ENCODE measurements at places on chromosomes 11 and 22.
A peak's percentile ranks its signal among the peaks of the same experiment; 100 is the strongest.

- DNase-seq, result no peak
These were observed 287.9 kb downstream of the SWAP70 start for GRCh38 chr11:9951807-9952206.

- DNase-seq, result no peak
These were observed 12.8 kb upstream of the ST14 start for GRCh38 chr11:130146796-130147195.

DNA sequence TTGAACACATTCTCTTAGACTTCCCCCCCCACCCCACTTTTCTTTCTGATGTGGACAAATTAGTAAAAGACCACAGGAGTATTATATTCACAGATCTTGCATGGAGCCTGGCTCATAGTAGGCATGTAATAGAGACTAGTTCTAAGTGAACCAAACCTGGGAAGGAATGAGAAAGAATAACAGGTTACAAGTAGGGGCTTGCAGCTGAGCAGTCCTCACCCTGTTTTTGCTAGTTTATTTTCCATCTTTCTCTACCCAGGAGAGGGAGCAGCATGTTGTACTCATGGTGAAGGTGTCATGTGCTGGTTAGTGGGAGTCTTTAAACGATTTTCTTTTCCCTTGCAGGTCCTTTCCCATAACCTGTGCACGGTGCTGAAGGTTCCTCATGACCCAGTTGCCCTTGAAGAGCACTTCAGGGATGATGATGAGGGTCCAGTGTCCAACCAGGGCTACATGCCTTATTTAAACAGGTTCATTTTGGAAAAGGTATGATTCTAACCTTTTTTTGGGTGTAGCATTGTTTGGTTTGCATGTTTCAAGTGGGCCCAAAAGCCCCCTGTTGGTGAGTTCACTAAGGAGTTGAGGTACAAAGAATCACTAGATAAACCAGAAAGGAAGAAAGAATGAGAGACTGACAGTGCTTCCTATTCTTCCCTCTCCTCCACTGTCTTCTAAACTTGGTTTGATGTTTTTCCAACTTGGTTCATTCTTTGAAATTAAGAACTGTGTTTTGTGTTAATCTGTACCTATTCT is 30.1 kb downstream of the SWAP70 start:
- DNase-seq, result no peak

GRCh38 chr11:123601136-123601535 is 53.3 kb downstream of the SCN3B start:
- no peak for DNase-seq

DNA sequence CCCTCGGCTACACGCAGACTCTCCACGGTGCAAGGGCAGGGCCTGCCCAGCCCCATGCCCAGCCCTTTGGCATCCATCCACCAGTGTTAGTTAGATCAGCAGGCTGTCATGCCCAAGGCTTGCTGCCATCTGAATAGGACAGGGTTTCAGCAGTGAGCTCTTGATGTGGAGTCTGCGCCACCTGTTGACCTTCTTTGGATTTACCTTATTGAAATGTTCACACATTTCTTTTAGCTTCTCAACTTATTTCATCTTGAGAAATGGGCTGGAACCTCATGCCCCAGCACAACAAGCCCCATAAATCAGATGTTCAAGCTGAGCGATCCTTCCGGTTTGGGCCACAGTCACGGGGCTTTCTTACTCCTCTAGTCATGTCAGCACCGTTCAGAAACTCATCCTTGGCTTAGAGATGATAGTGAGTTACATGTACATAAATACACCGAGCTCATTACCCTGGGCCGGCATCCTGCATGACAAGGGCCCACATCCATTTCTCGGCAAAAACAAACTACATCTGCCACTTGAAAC is 61.7 kb downstream of the PARVB start:
- no peak for DNase-seq

DNA sequence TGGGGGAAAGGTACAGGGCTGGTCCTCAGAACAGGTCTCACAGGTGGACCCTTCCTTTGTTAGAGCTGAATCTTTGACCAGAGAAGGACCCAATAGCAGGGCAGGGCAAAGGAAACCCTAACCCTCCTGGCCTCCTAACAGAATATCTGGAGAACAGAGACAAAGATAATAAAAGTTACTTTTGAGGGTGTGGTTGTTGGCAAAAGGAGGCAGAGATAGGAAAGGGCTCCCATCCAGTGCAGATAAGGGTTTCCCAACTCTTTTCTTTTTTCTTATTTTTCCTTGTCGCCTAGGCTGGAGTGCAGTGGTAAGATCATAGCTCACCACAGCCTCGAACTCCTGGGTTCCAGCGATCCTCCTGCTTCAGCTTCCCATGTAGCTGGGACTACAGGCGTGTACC is 11.9 kb downstream of the PCSK7 start:
- peak; percentile 5 for DNase-seq

- DNase-seq, result no peak
These were observed 2.7 kb downstream of the CYB5R2 start for GRCh38 chr11:7670641-7671040.

- DNase-seq, result no peak
These were observed 134.1 kb downstream of the UVRAG start for GRCh38 chr11:75949023-75949672.

- no peak for DNase-seq
These were observed 105.1 kb downstream of the HIPK3 start for GRCh38 chr11:33362051-33362910.

DNA sequence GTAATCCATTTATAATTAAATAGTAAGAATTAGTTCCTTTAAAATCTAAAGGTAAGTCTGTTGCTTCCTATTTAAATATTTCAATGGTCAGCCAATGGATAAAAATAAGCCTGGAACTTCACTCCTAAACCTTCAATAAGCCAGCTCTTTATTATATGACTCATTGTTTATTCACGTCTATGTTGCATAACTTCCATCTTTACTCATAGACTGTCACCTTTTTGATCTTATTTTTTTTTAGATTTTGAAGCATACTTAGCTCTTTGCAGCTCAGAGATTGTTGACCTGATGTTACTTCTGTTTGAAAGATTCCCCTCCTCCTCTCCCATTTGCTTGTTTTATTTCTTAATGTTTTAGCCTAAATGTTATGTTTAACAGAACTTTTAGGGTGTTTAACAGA is 1571.2 kb upstream of the RAG2 start:
- no peak for DNase-seq

DNA sequence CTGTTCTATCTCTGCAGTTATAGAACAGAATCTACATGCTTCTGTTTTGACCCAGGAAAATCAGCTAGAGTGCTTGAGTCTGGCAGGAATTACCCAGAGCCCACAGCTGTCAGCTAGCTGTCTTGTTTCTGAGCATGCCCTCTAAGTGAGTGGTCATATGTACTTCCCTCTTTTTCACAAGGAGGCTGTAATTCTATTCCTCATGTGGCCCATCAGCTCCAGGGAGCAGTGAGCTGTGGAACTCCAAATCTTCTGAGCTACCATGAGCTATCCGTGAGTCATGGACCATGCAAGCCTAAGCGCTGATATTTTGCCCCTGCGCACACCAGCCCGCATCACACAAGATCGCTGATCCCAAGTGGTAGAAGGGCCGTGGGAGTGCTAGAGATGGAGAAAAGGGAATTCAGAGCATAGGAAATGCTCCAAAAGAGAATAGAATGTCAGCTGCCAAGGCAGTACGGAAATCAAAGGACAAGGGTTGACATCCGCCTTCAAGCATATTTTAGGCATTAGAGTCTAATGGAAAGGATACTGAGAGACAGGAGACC is 5.4 kb downstream of the FJX1 start:
- no peak for DNase-seq

DNA sequence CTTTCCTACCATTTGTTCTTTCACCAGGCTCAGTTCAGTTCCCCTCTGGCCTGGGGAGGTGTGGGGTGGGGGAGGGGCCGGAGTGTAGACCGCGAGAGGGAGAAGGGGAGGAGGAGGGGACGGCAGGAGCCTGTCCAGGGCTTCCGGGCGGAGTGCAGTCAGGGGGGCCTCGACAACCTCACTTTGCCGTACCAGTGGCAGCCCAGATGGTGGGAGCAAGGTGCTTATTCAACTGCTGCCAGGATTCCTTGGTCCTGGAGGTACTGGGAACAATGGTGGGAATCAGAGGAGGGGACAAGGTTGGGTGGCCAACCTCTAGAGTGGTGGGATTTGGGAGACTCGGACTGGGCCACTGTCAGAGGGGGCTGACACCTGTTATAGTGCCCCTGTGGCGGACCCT is 1.2 kb downstream of the BACE1 start:
- no peak for DNase-seq

DNA sequence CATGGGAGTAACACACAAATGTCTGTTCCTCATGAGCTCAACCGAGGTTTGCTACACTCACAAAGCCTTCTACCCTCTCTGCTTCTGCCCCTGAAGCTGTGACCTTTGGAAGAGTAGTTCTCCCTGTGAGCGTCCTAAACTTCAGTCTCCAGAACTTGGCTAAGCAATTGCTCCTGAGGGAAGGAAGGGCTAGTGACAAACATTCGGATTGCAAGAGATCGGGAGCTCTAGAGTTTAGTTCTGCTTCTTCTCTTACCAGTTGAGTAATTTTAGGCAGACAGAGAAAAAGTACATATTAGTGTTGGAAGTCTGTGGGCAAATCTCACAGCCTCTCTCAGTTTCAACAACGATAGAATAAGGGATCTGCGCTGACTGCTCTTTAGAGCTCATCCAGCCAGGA is 27.3 kb upstream of the ELF5 start:
- no peak for DNase-seq

DNA sequence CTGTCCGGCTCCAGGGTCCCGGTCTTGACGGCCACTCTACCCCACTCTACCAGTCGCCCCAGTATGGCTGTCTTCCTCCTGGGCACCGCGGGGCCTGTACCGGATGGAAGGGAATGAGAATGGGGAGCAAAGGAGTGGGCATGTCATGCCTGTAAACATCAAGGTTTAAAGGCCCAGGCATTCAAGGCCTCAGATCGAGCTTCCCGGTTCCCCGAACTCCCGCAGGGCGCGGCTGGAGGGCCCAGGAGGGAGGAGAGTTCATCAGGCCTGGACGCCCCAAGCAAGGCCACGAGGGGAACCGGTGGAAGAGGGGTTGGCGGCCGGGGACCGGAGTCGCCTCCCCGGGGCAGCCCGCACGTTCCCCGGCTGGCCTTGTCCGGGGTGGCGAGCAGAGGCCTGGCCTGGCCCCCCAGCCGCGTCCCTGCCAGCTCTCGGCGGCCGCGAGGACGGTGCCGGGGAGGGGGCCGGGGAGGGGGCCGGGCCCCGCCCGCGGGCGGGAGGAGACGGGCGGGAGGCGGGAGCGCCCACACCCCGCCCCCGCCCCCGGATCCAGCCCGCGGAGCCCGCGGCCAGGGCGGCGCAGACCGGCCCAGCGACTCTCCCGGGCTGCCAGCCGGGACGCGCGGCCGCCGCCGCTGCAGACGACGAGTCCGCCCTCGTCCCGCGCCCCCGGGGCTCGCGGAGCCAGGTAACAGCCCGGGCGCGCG is at the start of gene CDC42EP1:
Gene CDC42EP1, plus strand, starts transcription at position 580 of the 707 bp plus-strand sequence. CDS start 5,870 bp downstream, outside the sequence.
- no peak for DNase-seq

Measured in omental fat pad (tissue), 4 donors.